ENCODE measurements at places on chromosomes 7 and 10.
A peak's percentile ranks its signal among the peaks of the same experiment; 100 is the strongest.

- H3K27ac ChIP-seq: no peak overlapping the region
- H3K4me1 ChIP-seq: no peaks in the 10 kb centered on the region
- no peak overlapping the region for H3K4me3 ChIP-seq
- no peaks in the 10 kb centered on the region for H3K27me3 ChIP-seq
These were observed 53.2 kb downstream of the PANK1 start for GRCh38 chr10:89591796-89592271.

DNA sequence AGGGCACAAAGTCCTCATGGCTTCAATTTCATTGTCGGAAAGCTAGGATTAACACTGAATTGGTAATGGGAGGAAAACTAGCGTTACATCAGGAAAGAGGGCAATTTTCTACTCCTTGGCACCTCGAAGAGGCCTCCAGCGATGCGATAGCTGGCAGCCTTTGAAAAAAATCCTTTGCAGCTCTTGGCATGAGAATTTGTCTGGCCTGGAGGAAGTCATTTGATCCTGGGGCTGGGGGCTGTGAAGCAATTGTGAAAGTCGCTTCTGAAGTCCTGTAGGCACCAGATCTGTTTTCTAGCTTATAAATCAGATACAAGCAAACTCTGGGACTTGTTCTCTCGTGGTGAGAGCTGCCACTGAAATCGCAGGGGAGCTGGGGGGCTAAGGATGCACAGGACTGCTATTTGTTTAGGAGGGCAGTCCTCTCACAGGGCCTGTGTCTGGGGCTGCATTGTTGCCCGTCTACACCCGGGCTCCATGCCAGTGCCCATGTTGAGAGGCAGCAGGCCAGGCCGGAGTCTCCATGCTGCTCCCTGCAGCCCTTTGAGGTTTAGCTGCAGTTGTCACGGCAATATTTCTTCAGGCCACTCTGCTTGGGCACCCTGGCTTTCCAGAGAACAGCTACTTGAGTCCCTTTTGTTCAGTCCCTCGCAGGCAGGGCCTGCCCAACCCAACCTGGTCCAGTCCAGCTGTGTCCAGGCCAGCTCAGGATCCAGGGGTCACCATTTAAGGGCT, 206.8 kb upstream of the LYZL1 start:
- H3K4me1 ChIP-seq: no peaks in the 10 kb centered on the region
- DNase-seq: no peak
- peaks cover 3% of the 10 kb centered on the region for H3K27me3 ChIP-seq
- H3K36me3 ChIP-seq: no peaks in the 10 kb centered on the region
- H3K27ac ChIP-seq: no peak overlapping the region

- H3K4me3 ChIP-seq: no peak overlapping the region
- H3K4me1 ChIP-seq: peaks cover 68% of the 10 kb centered on the region
- peaks cover 34% of the 10 kb centered on the region for H3K36me3 ChIP-seq
These were observed 56.2 kb upstream of the TM9SF3 start for GRCh38 chr10:96642973-96643372.

GRCh38 chr7:127874951-127875608, 156.2 kb downstream of the LRRC4 start:
- H3K27me3 ChIP-seq: no peaks in the 10 kb centered on the region
- H3K4me1 ChIP-seq: peaks cover 14% of the 10 kb centered on the region
- H3K27ac ChIP-seq: no peak overlapping the region
- no peaks in the 10 kb centered on the region for H3K36me3 ChIP-seq

- no peak for DNase-seq
- peaks cover 47% of the 10 kb centered on the region for H3K4me1 ChIP-seq
- H3K4me3 ChIP-seq: peak overlapping the region; percentile 98
- H3K27ac ChIP-seq: peak overlapping the region; percentile 98
These were observed 1.2 kb downstream of the GTPBP10 start for GRCh38 chr7:90347759-90348158.

DNA sequence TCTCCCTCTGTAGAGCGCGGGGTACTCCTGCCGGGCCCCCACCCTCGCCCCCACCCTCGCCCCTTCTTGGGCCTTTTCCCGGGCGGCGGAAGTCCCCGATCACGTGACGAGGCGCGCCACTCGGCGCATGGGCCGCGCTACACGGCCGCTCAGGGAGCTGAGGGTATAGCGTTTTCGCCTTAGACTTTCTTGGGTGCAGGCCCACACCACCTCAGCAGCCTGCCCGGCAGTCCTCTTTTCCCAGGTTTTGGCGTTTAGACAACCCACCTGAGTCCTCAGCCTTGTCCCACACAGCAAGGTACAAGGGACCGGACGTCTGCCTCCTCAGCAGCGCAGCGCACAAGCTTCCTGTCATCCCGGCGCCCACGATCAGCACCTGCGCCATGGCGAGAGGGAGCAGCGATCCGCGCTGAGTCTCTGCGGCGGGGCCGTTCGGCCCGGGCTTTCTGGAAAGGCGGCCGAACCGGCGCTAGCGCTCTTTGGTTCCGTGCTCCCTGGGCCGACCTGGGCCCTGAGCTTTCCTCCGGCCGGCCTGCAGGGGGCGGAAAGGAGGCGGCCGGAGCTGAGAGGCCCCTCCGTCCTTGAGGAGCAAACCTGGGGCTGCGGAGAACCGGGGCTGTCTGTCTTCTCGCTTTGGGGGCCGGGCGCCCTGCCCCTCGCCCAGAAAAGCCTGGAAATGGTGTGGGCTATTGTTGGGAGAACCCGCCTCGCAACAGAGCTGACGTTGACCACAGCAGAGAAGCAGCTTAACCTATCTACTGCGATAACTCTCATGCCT, at the start of gene RNLS:
Gene RNLS (minus strand): TSS at position 513 of the 778 bp plus-strand sequence.
- H3K4me3 ChIP-seq: peak within 1 kb of the TSS; percentile 93
- H3K36me3 ChIP-seq: peaks cover 3% of the 10 kb centered on the region
- H3K4me1 ChIP-seq: peaks cover 16% of the 10 kb centered on the region

Measured in immature natural killer cell (primary cell).